ENCODE measurements at places on chromosomes 2 and 18.

DNA sequence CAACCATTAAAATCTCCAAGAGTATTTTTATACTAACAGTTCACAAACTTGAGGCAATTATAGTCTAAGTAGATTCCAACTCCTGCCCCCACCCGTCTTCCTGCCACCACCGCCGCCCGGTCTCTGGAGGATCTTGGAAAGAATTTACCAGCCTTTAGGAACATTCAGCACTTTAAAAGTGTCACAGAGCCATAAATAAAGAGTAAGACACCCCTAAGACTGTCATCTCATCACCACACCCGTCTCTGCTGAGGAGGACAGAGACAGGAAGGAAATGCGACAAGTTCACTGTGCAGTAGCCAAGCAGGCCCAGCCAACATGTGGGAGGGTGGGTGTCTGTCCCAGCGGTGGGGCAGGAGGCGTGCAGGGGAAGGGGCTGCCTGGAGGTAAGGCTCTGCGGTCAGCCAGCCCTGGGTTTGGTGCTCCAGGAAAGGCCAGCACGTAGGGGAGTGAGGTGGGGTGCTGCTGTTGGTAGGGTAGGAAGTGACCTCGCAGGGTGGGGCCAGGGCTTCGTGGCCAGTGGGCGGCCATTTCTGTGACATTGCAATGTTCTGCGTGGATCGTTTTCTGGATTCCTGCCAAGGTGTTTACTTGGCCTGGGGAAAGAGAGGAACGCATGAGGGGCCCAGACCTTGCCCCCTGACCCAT is 111.6 kb downstream of the FAM210A start:
- DNase-seq, result peak; percentile 28

GRCh38 chr2:216648105-216648504 is 14.9 kb downstream of the IGFBP2 start:
- DNase-seq, result no peak

DNA sequence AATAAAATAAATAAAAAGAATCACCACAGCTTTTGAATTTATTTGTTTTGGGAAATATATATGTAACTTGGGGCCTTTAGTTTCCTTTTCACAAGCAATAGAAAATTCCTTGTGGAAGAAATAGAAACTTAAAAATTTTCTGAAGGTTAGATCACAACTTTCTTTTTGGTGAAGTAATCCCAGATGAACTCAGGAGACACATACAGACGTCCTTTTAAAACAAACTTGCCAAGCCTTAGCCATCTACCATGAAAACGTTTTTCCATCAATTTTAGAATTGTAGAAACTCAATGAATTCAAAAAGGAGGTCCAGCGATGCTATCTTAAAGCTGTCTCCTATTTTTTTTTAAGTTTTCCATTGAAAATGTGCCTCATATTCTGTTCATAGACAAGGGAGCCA is 225.6 kb downstream of the ASXL3 start:
- DNase-seq, result no peak

DNA sequence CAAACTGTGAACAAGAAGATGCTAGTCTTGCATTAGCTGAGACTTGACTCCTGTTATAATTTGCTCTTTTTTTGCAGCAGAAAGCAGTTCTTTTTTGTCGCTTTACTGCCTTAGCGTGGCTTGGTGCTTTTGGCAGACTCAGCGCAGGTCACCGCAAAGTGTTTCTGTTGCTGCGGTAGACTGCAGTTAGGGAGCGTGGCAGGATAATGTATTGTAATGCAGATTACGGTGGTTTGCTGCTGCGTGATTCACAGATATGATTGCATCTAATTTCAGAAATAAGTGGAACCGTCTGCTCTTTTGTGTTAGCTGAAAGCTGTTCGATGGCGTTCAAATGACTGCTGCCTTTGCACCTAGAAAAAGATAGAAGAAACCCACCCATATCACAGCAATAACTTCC is 131.6 kb upstream of the SATB2 start:
- DNase-seq, result no peak

- DNase-seq, result no peak
These were observed 72.5 kb upstream of the LRRTM1 start for GRCh38 chr2:80377071-80377470.

DNA sequence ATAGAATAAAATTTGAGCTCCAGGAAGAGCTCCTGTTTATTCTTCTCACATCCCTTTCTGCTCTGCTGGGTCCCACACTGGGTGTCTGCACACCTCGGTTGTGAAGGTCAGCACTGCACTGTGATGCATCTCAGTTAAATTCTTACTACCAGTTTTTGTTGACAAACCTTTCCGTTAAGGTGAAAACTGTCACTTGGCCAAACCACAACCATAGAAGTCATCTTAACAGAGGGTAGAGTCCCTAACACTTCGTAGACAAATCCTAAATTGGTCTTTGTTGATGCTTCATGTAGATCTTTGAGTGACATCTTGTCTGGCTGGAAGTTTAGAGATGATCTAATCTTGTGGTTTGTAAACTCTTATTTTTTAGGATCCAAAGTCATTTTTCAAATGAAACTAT is 167.4 kb upstream of the MAP3K20 start:
- no peak for DNase-seq

- DNase-seq, result no peak
These were observed 3.0 kb upstream of the RPL37A start for GRCh38 chr2:216495656-216496055.
